T-cell (primary cell): ENCODE measurements at places on chromosomes 7 and 10. TPM values are rescaled to one million over a fixed set of nuclear protein-coding genes. Genes with fewer than 3 reads are reported as not detected.
A peak's percentile ranks its signal among the peaks of the same experiment; 100 is the strongest.

Gene FAM25A
- total RNA-seq = not detected

Gene VIPR2
- total RNA-seq = 0.79 TPM

Gene GFRA1
- total RNA-seq = 0.20 TPM

- no peak overlapping the region for H3K4me3 ChIP-seq
- H3K27me3 ChIP-seq = peaks cover 6% of the 10 kb centered on the region
- DNase-seq = peak; percentile 26
- peak overlapping the region; percentile 27 for H3K27ac ChIP-seq
Observed at GRCh38 chr7:50662041-50662694, 97.0 kb upstream of the DDC start.

GRCh38 chr7:95157381-95157780 lies 167.0 kb downstream of the PON1 start:
- H3K4me3 ChIP-seq = no peak overlapping the region
- no peaks in the 10 kb centered on the region for H3K36me3 ChIP-seq
- no peaks in the 10 kb centered on the region for H3K4me1 ChIP-seq
- DNase-seq = no peak

GRCh38 chr7:95297041-95297440 lies 27.3 kb downstream of the PON1 start:
- no peak overlapping the region for H3K4me3 ChIP-seq
- H3K27me3 ChIP-seq = peaks cover 2% of the 10 kb centered on the region
- no peaks in the 10 kb centered on the region for H3K36me3 ChIP-seq
- no peak for DNase-seq

DNA sequence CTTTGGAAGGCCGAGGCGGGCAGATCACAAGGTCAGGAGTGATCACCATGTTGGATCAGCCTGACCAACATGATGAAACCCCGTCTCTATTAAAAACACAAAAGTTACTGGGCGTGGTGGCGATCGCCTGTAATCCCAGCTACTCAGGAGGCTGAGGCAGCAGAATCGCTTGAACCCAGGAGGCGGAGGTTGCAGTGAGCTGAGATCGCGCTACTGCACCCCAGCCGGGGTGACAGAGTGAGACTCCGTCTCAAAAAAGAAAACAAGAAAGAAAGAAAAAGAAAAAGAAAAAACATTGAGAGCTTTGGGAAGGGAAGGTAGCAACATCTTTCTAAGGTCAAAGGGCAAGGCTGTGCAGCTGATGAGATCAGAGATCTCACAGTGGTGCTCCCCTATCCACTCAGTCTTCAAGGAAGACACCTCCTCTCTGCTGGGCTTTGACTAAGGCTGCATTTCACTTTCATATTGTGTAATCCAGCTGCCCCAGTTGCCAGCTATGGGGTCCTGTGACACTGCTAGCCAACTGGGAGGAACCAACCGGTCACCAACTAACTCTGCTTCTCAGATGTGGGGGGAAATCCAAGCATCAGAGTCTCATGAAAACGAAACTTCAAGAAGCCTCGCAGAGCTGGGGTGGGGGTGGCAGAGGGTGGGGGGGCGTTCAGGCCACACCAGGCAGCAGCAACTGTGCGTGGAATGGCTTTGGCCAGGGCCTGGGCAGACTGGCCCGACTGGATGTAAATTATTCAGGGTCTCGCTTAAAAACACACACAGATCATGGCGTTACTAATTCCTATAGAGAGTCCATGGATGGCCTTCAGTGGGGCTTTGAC lies 1.5 kb downstream of the IL15RA start:
- peak overlapping the region; percentile 84 for H3K27ac ChIP-seq
- H3K4me1 ChIP-seq = peaks cover 28% of the 10 kb centered on the region
- no peaks in the 10 kb centered on the region for H3K36me3 ChIP-seq
- H3K4me3 ChIP-seq = peak overlapping the region; percentile 98
- H3K27me3 ChIP-seq = no peaks in the 10 kb centered on the region
